ENCODE measurements at places on chromosomes 7 and 10. TPM values are rescaled to one million over a fixed set of nuclear protein-coding genes. Genes with fewer than 3 reads are reported as not detected.

CHN2 gene
- total RNA-seq: 0.33 TPM

DPYSL4 gene
- 0.26 TPM for total RNA-seq

CCDC3 gene
- 0.26 TPM for total RNA-seq

CH25H gene
- total RNA-seq: 8.2 TPM

CLCN1 gene
- under 0.01 TPM for total RNA-seq

ANKRD16 gene
- 9.9 TPM for total RNA-seq

HYCC1 gene
- 197 TPM for total RNA-seq

ELFN1 gene
- total RNA-seq: 0.51 TPM

SLC39A12 gene
- not detected for total RNA-seq

C10orf105 gene
- total RNA-seq: under 0.01 TPM

SDHAF3 gene
- total RNA-seq: 8.7 TPM

OR2A5 gene
- total RNA-seq: not detected

ODAD2 gene
- 1.5 TPM for total RNA-seq

GATA3 gene
- not detected for total RNA-seq

MYPN gene
- under 0.01 TPM for total RNA-seq

TRPV5 gene
- total RNA-seq: not detected

IFIT1 gene
- 25.8 TPM for total RNA-seq

TAS2R3 gene
- total RNA-seq: 1.3 TPM

TAS2R40 gene
- total RNA-seq: not detected

UPK3B gene
- under 0.01 TPM for total RNA-seq

MMRN2 gene
- total RNA-seq: 2.1 TPM

ADIRF gene
- total RNA-seq: 142 TPM

CYP2C19 gene
- not detected for total RNA-seq

ANKRD61 gene
- 0.26 TPM for total RNA-seq

EBLN1 gene
- total RNA-seq: not detected

NODAL gene
- not detected for total RNA-seq

TSPAN13 gene
- total RNA-seq: 2.8 TPM
